NCI-H1105 (cell line): ENCODE measurements at places on chromosomes 13 and 19.
A peak's percentile ranks its signal among the peaks of the same experiment; 100 is the strongest.

GRCh38 chr13:49353908-49354307 is 90.0 kb downstream of the CAB39L start:
- no peak for DNase-seq

DNA sequence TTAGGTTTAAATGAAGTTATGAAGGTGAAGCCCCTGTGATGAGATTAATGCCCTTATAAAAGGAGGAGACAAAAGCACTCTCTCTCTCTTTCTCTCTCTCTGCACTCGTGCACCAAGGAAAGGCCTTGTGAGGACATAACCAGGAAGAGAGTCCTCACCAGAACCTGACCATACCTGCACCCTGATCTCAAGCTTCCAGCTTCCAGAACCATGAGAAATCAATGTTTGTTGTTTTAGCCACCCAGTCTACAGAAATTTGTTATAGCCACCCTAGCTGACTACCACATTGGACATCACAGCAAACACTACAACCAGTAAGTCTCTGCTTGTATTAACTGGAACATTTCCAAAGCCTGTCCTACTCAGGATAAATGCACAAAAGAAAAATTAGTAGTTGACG is 34.7 kb upstream of the WDFY2 start:
- DNase-seq = no peak

GRCh38 chr13:22114630-22115311 is 443.9 kb downstream of the FGF9 start:
- no peak for DNase-seq

GRCh38 chr13:113327766-113328471 is 30.9 kb downstream of the LAMP1 start:
- DNase-seq = no peak

GRCh38 chr19:1468821-1469254 is 10.2 kb downstream of the C19orf25 start:
- DNase-seq = no peak

GRCh38 chr13:110387451-110388107 is 80.5 kb downstream of the COL4A2 start:
- DNase-seq = no peak

DNA sequence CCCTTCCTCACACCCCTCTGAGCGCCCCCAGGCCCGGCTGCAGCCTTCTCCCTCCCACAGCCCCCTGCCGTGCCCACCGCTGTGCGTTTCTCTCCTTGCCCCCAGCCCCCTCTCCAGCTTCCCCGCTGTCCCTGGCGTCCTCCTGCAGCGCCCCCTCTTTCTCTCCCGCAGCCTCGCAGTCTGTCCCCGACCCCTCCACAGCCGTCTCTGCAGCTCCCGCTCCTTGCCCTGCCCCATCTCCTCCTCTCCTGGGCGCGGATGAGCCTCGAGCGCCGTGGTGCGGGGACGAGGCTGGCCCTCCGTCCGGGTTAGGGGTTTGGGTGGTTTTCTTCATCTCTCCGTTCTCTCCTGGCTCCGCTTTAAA is 1.1 kb downstream of the KMT5C start:
- peak; percentile 79 for DNase-seq

DNA sequence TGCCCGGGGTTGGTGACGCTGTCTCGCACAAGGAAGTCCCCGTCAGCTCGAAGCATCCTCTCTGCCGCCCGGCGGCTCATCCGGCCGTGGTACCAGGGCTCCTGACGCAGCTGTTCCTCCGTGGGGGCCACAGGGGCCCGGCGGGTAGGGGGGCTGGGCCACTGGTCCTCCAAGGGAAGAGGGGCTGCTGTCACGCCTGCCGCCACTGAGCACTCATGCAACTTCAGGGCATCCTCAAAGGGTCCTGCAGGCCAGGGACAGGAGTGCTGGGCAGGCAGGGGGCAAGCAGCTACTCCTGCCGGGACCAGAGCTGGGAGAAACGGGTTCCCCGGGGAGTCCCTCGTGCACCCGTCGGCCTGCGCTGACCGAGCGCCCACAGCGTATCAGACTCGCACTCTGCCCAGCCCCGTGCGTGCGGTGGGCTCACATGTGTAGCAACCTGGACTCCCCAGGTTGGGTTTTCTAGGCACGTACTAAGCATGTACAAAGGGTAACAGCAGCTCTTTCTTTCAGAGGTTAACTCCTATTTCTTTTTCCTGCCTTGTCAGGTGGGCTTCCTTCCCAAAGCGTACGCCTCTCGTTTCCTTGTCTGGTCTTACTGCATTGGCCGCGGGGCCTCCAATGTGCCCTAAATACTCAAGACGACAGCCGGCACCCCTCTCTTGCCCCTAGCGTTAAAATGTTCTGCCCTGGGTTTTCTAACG is 13.4 kb upstream of the C2CD4C start:
- DNase-seq = no peak

DNA sequence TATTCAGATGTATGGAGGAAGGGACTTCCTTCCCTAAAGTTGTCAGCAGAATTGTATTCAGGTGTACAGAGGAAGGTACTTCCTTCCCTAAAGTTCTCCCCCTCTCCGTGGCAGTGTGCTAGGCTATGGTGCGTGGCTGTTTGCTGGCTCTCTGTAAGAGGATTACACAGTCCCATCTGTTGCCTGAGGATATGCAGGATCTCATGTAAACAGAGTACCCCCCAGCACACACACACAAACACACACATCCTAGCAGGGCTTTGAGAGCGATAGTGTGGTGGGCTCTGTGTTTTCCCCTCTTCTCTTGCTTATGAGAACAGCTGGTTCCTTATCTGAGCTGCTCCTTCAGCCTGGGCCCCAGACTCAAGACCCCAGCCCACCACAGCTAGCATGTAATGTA is 10.3 kb downstream of the NEK5 start:
- no peak for DNase-seq
